KG1 (cell line): ENCODE measurements at places on chromosomes 2 and 18.

DNA sequence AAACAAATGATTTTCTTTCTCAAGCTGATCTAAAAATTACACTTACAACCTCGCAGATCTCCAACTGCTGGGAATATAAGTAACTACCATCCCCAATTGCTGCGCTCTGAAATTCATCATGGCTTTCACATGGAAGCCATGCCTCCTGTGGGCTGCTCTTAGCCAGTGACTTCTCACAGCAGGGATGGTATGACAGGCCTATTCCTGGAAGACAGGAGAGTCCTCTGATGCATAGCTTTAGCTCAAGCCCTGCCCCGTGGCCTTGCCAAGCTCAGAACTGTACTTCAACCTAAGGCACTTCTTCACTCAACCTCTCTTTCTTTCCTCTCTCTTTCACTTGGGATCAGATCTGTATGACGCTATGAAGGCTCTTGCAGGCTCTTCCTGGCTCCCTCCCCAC is 12.6 kb upstream of the ELAC1 start:
- DNase-seq, result no peak

DNA sequence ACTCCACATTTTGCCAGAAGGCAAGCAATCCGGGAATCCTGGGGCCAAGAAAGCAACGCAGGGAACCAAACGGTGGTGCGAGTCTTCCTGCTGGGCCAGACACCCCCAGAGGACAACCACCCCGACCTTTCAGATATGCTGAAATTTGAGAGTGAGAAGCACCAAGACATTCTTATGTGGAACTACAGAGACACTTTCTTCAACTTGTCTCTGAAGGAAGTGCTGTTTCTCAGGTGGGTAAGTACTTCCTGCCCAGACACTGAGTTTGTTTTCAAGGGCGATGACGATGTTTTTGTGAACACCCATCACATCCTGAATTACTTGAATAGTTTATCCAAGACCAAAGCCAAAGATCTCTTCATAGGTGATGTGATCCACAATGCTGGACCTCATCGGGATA is 26.8 kb downstream of the B3GNT2 start:
- DNase-seq, result no peak

- DNase-seq, result no peak
Measured at GRCh38 chr2:236117401-236117800, 50.8 kb downstream of the GBX2 start.

- no peak for DNase-seq
Measured at GRCh38 chr18:68083131-68083530, 566.6 kb upstream of the DSEL start.

DNA sequence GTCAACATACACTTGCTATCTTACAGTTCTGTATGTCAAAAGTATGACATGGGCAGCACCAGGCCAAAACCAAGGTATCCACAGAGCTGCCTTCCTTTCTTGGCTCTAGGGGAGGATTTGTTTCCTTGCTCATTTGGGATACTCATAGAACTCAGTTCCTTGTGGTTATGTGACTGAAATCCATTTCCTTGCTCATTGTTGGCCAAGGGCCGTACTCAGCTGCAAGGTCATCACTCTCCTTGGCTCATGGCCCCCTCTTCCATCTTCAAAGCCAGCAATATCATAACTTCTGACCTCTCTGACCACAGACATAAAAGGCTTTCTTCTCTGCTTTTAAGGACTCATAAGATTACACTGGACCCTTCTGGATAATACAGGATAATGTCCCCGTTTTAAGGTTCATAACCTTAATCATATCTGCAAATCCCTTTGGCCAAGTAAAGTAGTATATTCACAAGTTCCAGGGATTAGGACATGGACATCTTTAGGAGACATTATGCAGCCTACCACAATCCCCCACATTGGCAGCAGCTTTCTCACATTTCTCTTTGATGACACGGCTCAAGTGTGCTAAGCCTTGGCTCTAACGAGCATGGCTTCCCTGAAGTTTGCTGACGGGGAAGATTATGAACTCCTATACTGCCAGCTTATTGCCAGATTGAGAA is 20.9 kb downstream of the TMEM237 start:
- no peak for DNase-seq

- DNase-seq, result no peak
Measured at GRCh38 chr2:37906131-37906530, 19.0 kb upstream of the RMDN2 start.

- DNase-seq, result no peak
Measured at GRCh38 chr2:165795011-165795410, 964 bp upstream of the GALNT3 start.

GRCh38 chr2:186592137-186592875 is 2.5 kb downstream of the ITGAV start:
- no peak for DNase-seq

- peak; percentile 80 for DNase-seq
Measured at GRCh38 chr2:43133708-43134570, 92.5 kb downstream of the ZFP36L2 start.

GRCh38 chr2:111975053-111975552 is 76.7 kb downstream of the MERTK start:
- no peak for DNase-seq

DNA sequence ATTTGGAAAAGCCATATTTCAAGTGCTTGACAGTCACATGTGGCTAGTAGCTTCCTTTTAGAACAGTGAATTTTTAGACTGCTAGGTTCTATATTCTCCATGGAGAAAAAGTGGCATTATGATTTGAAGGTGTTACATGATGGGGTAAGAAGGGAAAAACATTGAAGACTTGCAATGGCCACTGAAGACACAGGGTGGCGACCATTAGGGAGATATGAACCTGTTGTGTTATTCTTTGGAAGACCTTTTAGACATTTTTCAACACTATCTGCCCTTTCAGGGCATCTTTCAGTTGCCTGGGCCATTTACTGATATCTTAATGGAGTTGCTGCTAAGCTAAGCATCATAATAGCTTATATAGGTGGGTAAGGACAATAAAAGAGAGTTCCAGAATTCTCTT is 1387.2 kb downstream of the SUCLG1 start:
- no peak for DNase-seq
